ENCODE measurements at places on chromosomes 3 and 15.

DNA sequence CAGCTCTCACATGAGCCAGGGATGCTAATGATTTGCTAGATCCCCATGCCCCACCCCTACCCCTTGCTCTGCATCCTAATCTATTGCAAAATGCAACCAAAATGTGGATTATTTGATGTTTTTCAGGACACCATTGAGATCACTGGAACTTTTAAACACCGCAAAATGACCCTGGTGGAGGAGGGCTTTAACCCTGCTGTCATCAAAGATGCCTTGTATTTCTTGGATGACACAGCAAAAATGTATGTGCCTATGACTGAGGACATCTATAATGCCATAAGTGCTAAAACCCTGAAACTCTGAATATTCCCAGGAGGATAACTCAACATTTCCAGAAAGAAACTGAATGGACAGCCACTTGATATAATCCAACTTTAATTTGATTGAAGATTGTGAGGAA is 29.7 kb downstream of the HDC start:
- no peak for DNase-seq

- DNase-seq, result no peak
Measured at GRCh38 chr3:43539321-43539720, 82.5 kb downstream of the ANO10 start.

DNA sequence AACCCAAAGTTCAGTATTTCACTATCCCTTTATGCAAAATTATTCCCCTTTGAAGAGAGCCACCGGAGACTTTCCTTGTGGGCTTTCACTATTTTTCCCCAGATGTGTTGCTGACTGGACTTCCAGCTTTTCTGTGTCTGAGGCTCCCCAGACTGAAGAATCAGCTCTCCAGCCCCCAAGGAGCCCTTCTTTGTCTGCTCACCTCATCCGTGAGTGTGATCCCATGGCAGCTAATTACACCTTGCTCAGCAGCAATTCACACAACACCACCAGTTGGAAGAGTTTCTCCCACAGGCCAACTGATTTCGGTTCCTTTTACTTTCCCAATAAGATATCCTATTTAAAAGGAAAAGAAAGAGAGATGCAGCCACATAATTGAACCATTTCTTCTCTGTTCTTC is 249.5 kb upstream of the TRIM42 start:
- no peak for DNase-seq

- no peak for DNase-seq
Measured at GRCh38 chr3:24589931-24590880, 95.6 kb upstream of the THRB start.

DNA sequence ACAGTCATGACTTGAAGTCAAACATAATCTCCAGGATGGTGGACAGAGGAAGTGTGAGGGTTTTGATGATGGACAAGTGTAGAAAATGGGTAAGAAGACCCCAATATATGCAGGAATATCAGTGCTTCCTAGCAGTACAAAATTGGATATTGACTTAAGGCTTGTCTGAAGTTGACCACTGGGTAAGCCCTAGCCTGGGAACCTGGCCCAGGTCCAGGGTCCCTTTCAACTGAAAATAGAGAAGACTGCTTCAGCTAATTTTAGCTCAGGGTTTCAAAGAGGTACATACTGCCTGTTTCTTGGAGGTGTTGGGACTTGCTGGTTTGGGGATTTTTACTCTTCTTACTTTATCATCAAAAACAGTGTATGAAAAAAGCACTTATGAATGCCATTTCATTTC is 4.7 kb downstream of the NR1D2 start:
- DNase-seq, result no peak

DNA sequence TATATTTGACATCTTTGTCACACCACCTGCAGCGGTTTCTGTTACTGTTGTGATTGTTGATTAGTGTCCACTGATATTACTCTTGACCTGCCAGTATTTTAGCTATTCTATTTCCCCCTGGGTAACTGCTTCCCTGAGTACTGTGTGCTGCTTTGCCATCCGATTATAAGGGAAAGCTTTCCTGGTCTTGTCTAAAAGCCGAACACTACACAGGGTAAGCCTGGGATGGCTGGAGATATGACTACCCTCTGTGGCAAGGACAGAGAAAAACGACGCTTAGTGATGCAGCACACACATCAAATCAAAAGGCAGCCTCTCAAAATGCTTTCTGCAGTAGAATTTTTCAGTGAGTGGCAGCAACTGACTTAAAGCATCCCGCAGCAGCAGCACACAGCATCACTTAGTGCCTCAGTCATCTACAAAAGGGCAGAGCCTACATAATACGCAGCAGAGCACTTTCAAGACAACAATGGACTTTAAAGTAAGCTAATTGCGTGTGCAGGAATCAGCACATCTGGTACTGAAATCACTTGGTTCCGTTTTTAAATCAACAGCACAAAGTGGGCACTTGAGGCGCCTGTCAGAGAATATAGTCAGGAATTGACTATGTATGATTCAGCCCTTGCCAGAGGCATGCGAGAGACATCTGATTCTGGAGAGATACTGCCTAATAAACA is 656.3 kb upstream of the TGFBR2 start:
- no peak for DNase-seq

DNA sequence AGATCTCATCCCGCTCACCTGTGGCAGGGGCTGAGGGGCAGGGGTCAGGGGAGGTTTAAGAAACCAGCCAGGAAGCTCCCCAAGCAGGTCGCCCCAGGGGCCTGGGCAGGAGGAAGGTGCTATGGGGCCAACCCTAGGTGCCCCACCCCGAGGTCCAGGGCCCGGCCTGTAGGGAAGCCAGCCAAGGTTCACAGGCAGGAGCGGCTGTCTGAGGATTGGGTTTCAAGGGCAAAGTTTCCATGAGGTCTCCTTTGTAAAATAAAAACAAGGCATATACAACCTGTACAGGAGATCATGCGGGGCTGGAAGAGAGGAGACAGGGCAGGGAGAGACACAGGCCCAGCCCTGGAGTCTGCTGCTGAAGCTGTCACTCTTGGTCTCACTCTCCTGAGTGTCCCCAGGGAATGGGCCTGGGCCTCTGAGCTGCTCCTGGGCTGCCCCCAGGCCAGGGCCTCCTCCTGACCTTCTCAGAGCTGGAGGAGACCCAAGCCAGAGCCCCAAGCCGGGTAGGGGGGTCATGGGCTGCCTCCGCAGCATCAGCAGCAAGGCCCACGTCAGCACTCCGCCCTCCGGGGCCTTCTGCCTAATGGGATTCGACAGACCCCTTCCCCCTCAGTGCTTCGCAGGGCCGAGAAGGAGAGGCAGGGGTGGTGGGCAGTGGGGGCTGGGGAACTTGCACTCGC is 5.5 kb downstream of the CPLX3 start:
- no peak for DNase-seq

- no peak for DNase-seq
Measured at GRCh38 chr15:89818287-89818686, 3.6 kb upstream of the ANPEP start.

GRCh38 chr3:190288836-190289235 is 33.4 kb downstream of the CLDN1 start:
- no peak for DNase-seq

DNA sequence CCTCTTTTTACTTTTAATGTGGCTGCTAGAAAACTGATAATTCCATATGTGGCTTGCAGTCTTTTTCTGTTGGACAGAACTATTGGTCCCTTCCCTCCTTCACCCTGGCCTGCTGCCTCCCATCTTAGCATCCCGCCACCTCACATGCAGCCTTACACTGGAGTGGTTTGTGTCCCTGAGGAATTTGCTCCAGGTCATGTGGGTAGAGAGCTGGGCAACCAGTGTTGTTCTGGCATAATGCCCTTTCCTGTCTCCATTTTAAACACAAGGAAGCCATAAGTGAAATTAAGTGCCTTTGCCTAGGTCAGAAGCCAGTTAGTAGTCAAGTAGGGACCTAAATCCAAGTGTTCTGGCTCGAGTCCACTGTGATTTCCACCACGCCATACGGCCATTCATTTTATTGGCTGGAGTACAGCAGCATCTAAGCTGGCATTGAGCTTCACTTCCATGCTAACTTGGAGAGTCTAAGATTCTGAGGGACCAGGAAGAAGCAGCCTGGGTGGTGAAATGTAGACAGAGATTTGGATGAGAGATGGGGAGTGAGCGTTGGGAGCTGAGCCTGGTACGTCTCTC is 46.0 kb upstream of the PLXNA1 start:
- DNase-seq, result no peak

DNA sequence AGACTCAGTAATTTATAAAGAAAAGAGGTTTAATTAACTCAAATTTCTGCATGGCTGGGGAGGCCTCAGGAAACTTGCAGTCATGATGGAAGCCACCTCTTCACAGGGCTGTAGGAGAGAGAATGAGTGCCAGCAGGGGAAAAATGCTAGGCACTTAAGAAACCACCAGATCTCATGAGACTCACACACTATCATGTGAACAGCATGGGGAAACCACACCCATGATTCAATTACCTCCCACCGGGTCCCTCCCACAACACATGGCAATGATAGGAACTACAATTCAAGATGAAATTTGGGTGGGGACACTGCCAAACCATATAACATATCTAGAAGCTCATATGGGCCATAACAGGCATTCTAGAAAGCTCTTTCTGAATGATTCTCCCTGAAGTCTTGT is 190.3 kb downstream of the WNT5A start:
- DNase-seq, result no peak

DNA sequence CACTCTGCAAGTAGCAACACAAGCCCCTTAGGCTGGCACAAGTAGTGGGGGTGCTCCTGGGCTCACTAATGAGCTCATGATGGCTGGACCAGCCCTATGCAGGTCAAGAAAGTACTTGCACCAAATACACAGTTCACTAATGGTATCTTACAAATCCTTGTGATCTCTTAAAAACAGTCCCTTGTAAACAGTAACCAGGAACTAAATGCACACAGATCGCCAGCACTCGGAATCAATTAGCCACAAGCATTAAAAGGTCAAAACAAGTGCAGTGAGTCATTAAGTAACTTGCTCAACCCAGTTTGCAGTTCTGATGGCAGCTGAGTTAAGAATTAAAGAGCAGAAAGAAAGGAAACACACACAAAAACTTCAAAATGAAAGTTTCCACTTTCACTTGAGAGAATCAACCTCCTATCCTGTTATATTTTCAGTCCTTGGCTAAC is 43.2 kb downstream of the ARHGEF3 start:
- peak; percentile 92 for DNase-seq

DNA sequence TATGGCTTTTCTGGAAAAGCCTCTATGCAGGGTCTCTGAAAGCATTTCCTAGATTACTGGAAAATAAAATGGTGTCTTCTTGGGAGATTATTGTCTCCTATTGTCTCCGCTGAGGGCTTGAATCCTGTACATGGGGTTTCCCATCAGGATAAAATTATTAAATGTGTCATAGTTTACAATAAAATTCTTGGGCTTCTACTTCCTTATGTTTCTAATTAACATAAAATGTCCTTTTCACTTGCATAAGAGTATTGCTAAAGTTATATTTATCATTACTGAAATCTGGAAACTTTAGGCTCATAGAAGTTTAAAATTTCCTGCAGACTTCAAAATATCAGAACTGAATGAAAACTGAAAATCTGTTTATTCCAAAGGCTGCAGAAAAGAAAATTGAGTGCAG is 595.5 kb upstream of the AGTR1 start:
- DNase-seq, result no peak

DNA sequence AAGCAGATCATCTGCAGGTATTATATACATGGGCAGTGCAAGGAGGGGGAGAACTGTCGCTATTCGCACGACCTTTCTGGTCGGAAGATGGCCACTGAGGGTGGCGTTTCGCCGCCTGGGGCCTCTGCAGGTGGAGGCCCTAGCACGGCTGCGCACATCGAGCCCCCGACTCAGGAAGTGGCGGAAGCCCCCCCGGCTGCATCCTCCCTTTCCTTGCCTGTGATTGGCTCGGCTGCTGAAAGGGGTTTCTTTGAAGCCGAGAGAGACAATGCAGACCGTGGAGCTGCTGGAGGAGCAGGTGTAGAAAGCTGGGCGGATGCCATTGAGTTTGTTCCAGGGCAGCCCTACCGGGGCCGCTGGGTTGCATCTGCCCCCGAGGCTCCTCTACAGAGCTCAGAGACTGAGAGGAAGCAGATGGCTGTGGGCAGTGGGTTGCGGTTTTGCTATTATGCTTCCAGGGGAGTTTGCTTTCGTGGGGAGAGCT is 639 bp downstream of the MKRN3 start:
- no peak for DNase-seq

DNA sequence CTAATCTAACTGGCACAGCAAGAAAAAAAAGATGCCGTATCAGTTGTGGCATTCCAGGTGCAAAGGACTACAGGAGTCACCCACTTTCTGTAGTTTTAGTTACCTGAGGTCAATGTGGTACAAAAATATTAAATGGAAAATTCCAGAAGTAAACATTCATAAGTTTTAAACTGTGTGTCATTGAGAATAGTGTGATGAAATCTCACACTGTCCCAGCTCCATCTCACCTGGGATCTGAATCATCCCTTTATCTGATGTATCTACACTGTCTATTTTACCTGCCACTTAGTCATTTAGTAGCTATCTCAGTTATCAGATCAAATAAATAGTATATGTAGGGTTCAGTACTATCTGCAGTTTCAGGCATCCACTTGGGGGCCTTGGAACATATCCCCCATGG is 26.7 kb downstream of the GBE1 start:
- DNase-seq, result no peak

DNA sequence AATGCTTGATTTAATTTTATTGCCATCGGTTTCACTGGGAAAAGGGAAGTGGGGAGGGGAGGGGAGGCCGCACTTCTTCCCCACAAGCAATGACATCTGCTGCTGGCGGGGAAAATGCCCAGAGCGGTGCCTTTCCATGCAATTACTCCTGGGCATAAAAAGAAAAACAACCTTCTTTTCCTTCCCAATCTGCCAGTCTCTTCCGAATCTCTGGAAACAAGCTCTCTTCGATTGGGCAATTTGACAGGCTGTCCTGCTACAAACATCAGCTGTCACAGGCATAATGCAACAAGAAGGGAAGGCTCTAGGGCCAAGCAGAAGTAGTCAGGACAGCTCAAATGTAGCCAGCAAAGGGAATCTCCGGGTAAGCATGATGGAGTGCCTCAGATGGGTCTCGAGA is 93.4 kb upstream of the STRIT1 start:
- DNase-seq, result no peak

- DNase-seq, result no peak
Measured at GRCh38 chr3:86624192-86624591, 366.8 kb downstream of the VGLL3 start.

GRCh38 chr3:180011927-180012326 is 24.8 kb downstream of the PEX5L start:
- DNase-seq, result no peak

DNA sequence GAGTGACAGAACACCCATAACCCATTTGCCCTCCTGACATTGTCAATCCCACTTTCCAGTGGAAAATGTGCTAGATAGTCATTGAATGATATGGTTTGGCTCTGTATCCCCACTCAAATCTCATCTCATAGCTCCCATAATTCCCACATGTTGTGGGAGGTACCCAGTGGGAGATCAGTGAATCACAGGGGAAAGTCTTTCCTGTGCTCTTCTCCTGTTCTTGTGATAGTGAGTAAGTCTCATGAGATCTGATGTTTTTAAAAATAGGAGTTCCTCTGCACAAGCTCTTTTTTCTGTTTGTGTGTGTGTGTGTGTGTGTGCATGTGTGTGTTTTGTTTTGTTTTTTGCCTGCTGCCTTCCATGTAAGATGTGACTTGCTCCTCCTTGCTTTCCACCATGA is 191.7 kb downstream of the ARRDC4 start:
- no peak for DNase-seq

GRCh38 chr3:76551739-76552138 is 488.2 kb upstream of the ROBO2 start:
- no peak for DNase-seq

Measured in HFF-Myc (cell line).